Natural killer cell (primary cell): ENCODE measurements at places on chromosomes 7 and 10. TPM values are rescaled to one million over a fixed set of nuclear protein-coding genes. Genes with fewer than 3 reads are reported as not detected.

GRCh38 chr10:1650542-1651269 lies 86.6 kb downstream of the ADARB2 start:
- no peaks in the 10 kb centered on the region for H3K27me3 ChIP-seq
- no peak overlapping the region for H3K4me3 ChIP-seq
- H3K27ac ChIP-seq = no peak overlapping the region
- no peak for DNase-seq
- no peaks in the 10 kb centered on the region for H3K36me3 ChIP-seq
- H3K4me1 ChIP-seq = no peaks in the 10 kb centered on the region

DNA sequence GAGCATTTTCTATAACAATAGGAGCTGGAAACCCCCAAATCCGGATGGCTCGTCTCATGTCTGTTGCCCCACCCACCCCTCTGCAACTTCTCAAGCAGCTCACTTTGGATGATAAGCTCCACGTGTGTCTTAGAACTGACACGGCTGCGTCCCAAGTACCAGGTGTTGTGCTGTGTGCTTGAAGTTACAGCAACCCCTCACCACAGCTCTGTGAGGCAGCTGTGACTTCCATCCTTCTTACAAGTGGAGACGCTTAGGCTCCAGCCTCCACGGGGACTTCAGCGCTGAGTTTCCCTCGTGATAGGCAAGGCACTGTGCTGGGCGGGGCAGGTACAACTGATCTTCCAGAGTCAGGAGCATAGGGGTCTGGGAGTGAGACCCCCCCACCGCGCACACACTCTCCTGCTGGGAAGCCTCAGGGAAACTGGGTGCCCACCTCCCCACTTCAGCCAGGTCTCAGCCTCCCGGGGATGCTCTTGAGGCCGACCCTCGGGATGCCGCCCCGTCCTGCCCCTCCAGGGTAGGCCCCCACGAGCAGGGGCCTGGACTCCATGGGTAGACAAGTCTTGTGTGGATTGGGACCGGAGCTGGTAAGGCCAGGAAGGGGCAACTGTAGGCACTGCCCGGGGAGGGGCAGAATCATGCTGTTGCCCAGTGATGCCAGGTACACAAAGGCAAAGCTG lies 31.4 kb downstream of the EN2 start:
- H3K4me3 ChIP-seq = no peak overlapping the region
- H3K27me3 ChIP-seq = no peaks in the 10 kb centered on the region
- H3K4me1 ChIP-seq = peaks cover 20% of the 10 kb centered on the region
- no peaks in the 10 kb centered on the region for H3K36me3 ChIP-seq
- H3K27ac ChIP-seq = no peak overlapping the region

DNA sequence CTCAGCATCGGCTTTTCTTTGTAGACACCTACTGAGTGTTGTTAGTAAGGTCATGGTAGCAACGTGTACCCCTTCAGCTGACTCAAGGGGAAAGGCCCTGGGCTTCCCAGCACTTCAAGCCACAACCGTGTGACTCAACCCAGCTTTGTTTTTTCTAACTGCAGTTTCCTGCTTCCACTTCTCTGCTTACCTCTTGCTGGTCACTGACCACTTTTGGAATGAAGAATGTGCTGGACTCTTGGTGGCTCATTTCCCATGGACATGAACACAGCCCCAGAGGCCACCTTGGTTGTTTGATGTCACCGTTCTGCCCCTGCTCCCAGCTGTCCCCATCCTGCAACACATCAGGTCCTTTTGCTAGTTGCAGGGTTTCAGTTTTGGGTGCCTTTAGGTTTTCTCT lies 69.5 kb upstream of the ZNF438 start:
- no peaks in the 10 kb centered on the region for H3K27me3 ChIP-seq
- no peak overlapping the region for H3K4me3 ChIP-seq
- DNase-seq = no peak
- no peak overlapping the region for H3K27ac ChIP-seq
- H3K4me1 ChIP-seq = peaks cover 8% of the 10 kb centered on the region
- no peaks in the 10 kb centered on the region for H3K36me3 ChIP-seq

GRCh38 chr7:6614953-6615722 lies at the start of gene ZNF853:
TSS of gene ZNF853 (plus strand) at chr7:6615610. CDS start at chr7:6616175, 565 bp downstream.
- H3K4me3 ChIP-seq = peak within 1 kb of the TSS; percentile 59
- H3K27me3 ChIP-seq = no peaks in the 10 kb centered on the region
- no peaks in the 10 kb centered on the region for H3K36me3 ChIP-seq
- peak; percentile 24 for DNase-seq
- H3K27ac ChIP-seq = peak within 1 kb of the TSS; percentile 14
- peaks cover 25% of the 10 kb centered on the region for H3K4me1 ChIP-seq

- DNase-seq = no peak
- H3K4me3 ChIP-seq = no peak overlapping the region
- no peaks in the 10 kb centered on the region for H3K4me1 ChIP-seq
- peaks cover 12% of the 10 kb centered on the region for H3K27me3 ChIP-seq
- H3K27ac ChIP-seq = no peak overlapping the region
- H3K36me3 ChIP-seq = no peaks in the 10 kb centered on the region
These were observed 6.7 kb downstream of the COL1A2 start for GRCh38 chr7:94401428-94401814.

- DNase-seq = no peak
- no peak overlapping the region for H3K27ac ChIP-seq
These were observed 4.1 kb upstream of the PRSS1 start for GRCh38 chr7:142745091-142745635.

SMKR1 gene
- 9.7 TPM for total RNA-seq

DNA sequence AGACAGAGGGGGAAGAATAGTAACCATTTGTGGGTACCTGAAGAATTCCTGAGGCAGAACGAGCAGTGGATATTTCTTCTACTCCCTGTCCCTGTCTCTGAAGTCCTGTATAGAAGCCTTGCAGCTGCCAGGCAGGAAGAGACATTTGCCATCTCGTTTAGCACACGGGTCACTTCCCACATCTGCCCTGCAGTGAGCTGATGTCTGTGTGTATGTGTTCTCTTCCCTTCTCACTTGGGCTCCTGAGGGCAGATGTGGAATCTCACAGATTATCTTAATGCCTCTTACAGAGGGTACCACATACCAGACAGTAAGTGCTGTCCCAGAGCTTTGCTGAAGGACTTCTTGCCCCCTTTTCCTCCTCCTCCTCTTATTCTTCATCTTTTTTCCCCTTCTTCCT lies 14.1 kb upstream of the TRPV6 start:
- no peak for DNase-seq
- H3K27me3 ChIP-seq = no peaks in the 10 kb centered on the region
- no peaks in the 10 kb centered on the region for H3K4me1 ChIP-seq
- H3K36me3 ChIP-seq = no peaks in the 10 kb centered on the region

ASB4 gene
- total RNA-seq = not detected

MGAM2 gene
- total RNA-seq = 1.1 TPM

DNA sequence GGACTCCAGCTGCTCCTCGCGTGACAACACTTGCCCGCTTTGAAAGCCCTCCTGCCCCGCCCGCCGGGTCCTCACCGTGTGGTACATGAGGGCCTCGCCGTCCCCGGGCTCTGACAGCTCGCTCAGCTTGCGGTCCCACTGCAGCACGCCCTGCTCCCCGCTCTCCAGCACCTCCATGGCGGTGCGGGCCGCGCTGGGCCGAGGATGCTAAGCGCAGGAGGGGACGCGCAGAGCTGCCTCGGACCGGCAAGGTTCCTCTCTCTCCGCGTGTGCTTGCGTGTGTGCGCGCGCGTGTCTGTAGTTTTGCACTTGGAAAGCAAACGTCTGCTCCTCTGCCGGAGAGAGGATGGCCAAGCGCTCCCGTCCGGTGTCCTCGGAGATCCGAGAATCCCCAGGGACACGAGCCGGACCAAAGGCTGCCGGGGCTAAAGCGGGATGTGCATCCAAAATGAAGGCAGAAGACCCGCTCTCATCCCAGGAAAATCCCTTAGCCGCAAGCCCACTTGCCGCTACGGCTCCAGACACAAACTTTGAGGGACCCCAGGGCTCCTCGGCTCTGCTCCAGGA lies at the start of gene CREB3L2:
TSS of gene CREB3L2 (minus strand) at position 558 of the 567 bp plus-strand sequence. CDS start at position 177, 381 bp downstream.
- DNase-seq = peak; percentile 61
- H3K27me3 ChIP-seq = no peaks in the 10 kb centered on the region
- peak within 1 kb of the TSS; percentile 97 for H3K4me3 ChIP-seq
- peaks cover 10% of the 10 kb centered on the region for H3K4me1 ChIP-seq
- peak within 1 kb of the TSS; percentile 86 for H3K27ac ChIP-seq
- H3K36me3 ChIP-seq = no peaks in the 10 kb centered on the region

- H3K27me3 ChIP-seq = no peaks in the 10 kb centered on the region
- no peak overlapping the region for H3K27ac ChIP-seq
- no peak for DNase-seq
- no peaks in the 10 kb centered on the region for H3K36me3 ChIP-seq
- peaks cover 26% of the 10 kb centered on the region for H3K4me1 ChIP-seq
These were observed 2.7 kb upstream of the ZNF786 start for GRCh38 chr7:149093228-149093627.

- peak; percentile 86 for DNase-seq
- H3K4me3 ChIP-seq = no peak overlapping the region
- no peak overlapping the region for H3K27ac ChIP-seq
- no peaks in the 10 kb centered on the region for H3K27me3 ChIP-seq
- H3K36me3 ChIP-seq = no peaks in the 10 kb centered on the region
These were observed 31.4 kb upstream of the NPVF start for GRCh38 chr7:25259487-25260243.
